Stimulated activated CD4-positive, alpha-beta T cell treated with anti-CD3 and anti-CD28 coated beads, TNF-alpha, amount 100 ng/mL, for 4 hours (primary cell): ENCODE measurements at places on chromosomes 16 and 17.
A peak's percentile ranks its signal among the peaks of the same experiment; 100 is the strongest.

GRCh38 chr17:78063489-78063888 is 65.1 kb downstream of the TMC6 start:
- DNase-seq, result no peak

GRCh38 chr16:12543700-12544476 is 259.8 kb downstream of the CPPED1 start:
- no peak for DNase-seq

DNA sequence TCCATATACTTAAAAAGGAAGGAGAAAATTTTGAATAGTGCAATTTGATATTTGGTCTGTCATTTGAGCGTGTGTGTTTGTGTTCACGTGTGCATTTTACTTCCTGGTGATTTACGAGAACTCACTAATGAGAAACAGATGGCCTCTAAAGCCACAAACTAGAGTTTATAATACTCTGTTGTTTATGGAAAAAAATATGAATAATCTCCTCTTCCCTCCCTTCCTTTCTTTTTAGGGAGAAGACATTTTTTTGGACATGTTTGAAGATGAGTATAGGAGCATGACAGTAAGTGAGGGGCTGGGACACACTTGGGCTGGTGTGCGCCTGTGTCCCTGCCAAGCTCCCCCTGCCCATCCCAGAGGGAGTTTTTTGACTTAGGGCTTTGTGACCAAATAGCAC is 102.7 kb downstream of the CLEC16A start:
- no peak for DNase-seq

DNA sequence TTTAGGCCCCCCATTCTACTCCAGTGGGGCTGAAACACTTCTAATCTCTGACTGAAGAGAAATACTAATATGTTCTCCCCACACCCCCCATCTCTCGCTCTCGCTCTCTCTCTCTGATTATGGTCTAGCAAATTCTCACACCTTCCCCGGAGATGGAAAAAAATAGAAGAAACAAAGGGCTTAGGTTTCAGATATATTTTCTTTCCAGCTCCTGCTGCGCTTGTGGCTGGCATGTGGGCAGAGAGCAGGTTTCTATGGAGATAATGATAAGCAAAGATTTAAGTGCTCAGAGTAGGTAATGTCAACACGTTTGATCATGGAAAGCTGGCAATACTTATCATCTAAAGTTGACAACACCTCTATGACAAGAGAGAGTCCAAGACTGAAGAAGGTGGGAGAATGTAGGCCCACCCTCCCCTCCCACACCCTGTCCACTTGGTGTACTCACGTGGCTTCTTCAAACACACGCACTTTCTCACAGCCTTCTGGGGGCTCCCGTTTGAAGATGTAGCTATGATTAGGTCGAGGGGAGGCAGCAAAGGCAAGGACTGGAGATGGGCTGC is 8.0 kb upstream of the SLC35B1 start:
- DNase-seq, result no peak

GRCh38 chr17:2909175-2909845 is 113.1 kb downstream of the RAP1GAP2 start:
- no peak for DNase-seq

- DNase-seq, result no peak
These were observed 56.4 kb downstream of the LITAF start for GRCh38 chr16:11530171-11530940.

GRCh38 chr16:6682142-6682811 is 650.4 kb upstream of the RBFOX1 start:
- DNase-seq, result no peak

DNA sequence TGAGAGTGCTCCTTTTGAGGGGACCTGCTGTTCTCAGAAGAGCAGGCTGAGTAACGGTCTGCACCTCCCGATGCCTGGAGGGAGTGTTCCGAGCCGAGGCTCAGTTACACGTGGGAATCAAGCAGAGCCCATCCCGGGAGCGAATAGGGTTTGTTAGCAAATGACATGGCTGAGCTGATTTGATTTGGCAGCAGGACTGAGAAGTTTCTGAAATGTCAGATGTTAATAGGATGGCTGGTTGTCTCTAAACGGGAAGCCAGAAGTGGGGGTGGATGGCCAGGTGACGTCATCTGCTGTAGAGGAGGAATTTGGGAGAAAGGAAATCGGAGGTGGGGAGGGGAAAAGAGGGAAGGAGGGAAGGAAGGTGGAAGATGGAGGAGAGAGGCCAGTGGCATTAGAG is 128.0 kb downstream of the RAP1GAP2 start:
- no peak for DNase-seq

DNA sequence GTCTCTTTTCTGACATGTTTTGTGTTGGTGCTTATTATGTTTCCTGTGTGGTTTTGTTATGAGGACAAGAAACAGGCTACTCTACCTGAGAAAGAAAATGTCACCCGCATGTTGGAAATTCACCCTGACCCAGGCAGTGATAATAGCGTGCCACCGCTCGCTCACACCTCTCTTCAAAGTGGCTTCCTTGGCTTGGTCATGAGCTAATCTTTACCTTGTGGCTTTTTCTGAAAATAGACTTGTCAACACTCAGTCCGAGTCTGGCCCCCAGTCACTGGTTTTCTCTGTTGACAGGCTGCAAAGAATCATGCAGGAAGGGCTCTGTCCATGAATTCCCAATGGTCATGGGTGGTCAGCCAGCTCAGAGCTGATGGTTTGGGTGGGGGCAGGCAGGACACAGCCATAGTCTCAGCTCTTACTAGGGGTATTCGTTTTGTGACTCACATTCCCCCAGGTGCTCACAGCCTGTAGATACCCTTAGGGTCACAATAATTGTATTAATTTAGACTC is 121.3 kb upstream of the CACNG5 start:
- no peak for DNase-seq

GRCh38 chr17:41848788-41849187 is 11.2 kb downstream of the KLHL10 start:
- DNase-seq, result no peak

- DNase-seq, result no peak
These were observed 129.4 kb upstream of the IRX5 start for GRCh38 chr16:54801057-54801844.

DNA sequence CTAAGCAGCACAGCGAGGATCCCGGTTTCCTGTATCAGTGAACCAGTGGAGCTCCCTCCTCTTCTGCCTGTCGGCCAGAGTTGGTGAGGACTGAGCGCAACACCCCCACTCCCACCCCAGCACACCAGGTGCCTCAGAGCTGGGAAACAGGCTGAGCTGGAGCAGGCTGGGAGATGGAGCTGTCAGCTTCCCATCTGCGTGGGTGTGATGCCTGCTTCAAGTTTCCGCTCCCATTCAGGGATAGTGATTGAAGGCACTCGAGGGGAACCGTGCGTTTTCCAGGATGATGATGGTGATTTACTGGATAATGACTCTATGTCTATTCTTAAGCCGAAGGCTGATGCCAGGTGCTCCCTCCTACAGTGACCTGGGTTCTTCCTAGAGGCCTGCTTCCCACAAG is 144.5 kb downstream of the TMEM132E start:
- DNase-seq, result no peak

DNA sequence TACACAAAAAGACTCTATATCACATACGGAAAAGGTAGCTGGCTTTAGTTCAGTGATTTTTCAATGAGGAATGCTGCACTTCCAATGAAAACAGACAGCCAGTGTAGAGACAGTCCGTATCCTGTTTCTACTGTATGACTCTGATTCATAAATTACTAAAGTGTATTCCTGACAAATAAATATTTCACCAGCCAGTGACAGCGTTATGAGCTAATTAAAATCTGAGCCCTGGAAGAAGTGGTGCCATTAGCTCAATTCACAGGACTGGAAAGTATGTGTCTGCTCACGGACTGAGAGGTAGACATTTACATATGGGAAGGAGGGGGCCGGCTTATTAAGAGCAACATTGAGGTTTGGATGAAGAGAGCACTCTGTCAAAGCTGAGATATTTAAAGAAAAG is 207.9 kb upstream of the RBFOX1 start:
- no peak for DNase-seq

GRCh38 chr17:37123386-37123785 is 174.6 kb downstream of the AATF start:
- DNase-seq, result no peak

DNA sequence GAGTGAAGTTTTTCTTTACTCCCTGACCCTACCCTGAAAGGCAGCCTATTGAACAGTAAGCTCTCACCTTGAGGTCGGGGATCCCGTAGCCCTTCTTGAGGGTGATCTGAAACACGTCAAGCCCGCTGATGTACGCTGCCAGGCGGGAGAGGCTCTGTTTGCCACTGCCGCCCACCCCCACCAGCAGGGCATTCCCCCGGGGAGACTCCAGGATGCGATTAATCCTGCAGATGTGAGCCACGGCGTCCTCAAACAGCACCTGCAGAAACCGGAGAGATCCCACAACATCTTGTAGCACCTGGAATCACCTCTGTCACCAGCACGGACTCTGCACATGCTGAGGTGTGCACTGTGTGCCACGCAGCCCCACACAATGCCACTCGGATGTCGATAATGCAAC is 96.8 kb downstream of the PGS1 start:
- DNase-seq, result no peak

- DNase-seq, result peak; percentile 91
These were observed at the start of gene NKIRAS2 for GRCh38 chr17:42019509-42020404. TSS of gene NKIRAS2 (plus strand) at chr17:42020090. CDS start at chr17:42021578, 1,488 bp downstream.

DNA sequence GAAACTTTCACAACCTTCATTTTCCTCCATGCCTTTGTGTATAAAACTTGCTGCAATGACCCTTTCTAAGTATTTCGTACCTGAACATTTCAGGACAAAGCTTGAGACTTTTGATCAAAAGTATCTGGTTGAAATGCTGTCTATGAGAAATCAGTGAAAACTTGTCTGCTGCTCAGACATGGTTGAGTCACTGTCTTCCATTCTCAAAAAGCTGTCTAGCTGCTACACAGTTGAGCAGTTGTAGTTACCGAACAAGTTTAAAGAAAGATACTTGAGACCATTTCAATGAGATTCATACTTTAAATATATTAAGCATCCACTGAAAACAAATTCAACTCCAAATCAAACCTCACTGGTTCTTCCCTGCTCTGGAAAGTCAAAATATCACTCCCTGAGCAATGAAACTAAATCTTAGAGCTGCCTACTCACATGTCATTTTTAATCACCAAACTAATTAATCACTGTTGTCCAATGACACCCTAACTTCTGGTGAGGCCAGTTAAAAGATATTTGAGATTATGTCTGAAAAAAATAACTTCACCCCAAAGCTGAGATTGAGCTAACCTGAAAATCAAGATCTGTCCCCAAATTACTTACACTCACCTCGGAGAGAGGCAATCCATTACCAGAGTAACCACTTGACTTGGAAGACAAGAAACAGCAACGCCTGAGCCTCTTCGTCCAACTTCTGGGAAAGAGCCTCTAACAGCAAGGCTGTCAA is 488 bp downstream of the TMEM100 start:
- no peak for DNase-seq

DNA sequence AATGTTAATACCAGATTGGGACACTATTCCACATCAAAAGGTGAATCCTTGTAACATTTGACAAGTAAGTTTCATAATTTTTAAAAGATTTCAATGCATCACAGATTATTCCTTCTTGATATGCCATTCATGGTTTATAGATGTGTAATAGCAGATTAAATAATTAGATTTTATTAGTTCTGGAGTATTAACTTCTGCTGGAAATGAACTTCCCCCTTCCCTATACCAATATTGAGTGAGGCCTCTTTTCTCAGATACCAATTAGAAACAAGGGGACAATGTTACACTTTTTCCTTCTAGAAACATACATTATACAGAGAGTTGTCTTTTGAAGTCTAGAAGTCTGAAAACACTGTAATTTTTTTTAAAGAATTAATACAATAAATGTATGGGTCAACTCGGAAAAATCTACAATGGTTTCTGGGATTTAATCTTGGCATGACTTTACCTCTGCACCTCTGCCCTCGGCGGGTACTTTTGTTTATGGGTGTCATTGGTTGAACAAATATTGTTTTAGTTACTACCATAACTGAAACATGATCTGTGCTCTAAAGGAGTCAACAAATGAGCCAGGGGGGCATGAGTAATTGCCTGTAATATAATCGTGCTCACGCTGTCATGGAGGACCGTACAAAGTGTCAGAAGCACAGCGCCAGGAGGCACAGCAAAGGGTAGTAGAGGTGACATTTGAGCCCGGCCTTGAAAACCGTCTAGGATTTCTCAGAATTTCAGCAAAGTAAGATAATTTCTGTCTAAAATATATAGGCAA is 8.2 kb downstream of the LRRC37B start:
- DNase-seq, result no peak

DNA sequence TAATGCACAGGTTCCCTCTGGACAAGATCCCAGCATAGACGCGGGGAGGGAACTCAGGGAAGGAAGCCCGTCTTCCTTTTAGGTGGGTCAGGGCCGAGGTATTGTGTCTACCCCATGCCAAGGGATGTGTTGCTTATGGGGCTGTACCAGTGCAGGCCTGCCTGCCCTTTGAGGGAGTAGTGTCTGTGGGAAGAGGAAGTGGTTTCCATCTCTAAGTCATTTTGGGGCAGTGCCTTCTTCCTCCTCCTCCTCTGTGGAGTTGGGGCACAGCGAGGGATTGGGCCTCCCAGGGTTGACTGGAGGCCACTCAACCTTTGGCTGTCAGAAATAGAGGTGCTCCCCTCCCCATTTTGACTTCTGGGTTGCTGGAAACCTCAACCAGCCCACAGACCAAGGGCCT is 26.5 kb downstream of the GJD3 start:
- DNase-seq, result no peak

DNA sequence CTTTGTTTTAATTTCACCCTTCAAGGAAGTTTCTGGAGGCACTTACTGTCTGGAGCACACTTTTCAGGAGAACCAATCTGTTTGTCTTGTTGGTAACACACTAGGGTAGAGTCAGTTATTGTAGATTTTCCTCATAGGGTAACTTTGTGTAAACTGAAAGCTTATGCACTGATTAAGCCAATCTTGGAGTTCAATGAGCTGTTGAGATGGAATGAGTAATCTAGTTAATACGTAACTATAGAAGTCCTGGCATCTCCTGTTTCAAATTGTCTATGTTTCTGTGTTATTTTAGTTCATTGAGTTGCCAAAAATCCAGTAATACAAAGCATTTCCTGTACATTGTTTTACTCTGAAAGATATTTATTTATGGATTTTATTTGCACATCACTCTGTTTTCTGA is 111.6 kb upstream of the HAS3 start:
- no peak for DNase-seq

GRCh38 chr17:51228161-51228560 is 31.7 kb downstream of the MBTD1 start:
- no peak for DNase-seq

GRCh38 chr17:46814446-46814845 is 4.0 kb downstream of the WNT3 start:
- no peak for DNase-seq

- no peak for DNase-seq
These were observed 36.7 kb upstream of the CCL1 start for GRCh38 chr17:34399725-34400124.
